ENCODE measurements at places on chromosomes 5 and 9.

DNA sequence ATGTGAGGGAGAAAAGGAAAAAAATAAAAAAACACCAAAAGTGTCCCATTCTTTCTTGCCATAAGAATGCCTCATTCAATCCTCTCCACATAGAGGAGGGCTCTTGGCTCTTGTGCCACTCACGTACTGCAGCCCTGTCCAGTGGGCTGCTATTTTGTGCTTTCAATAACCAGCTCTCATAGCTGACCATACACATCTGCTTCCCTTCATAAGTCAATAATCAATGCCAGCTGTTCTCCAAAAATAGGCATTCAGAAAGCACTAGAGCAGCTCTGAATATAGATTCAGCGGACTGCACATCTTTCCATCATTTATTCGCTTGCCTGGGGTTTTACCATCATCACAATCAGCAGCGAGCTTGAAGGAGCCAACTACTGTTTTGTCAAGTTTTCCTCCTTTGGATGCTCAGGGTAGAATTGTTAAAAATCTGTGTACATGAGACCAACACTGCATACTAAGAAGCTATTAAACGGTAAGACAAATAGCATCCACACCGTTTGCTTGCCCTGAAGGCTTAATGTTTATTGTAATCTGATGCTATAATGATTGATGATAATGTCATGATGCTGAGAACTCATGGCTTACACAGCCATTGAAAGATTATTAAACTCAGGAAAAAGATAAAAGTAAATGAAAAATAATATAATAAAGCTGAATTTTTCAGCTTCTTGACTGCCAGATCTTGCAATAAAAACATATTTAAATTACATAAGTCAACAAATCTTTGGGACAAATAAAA, 80.0 kb downstream of the OXCT1 start:
- DNase-seq = no peak

- no peak for DNase-seq
Measured at GRCh38 chr9:90842996-90843395, 41.4 kb downstream of the SYK start.

GRCh38 chr5:59727186-59727585, 166.3 kb downstream of the PDE4D start:
- no peak for DNase-seq

DNA sequence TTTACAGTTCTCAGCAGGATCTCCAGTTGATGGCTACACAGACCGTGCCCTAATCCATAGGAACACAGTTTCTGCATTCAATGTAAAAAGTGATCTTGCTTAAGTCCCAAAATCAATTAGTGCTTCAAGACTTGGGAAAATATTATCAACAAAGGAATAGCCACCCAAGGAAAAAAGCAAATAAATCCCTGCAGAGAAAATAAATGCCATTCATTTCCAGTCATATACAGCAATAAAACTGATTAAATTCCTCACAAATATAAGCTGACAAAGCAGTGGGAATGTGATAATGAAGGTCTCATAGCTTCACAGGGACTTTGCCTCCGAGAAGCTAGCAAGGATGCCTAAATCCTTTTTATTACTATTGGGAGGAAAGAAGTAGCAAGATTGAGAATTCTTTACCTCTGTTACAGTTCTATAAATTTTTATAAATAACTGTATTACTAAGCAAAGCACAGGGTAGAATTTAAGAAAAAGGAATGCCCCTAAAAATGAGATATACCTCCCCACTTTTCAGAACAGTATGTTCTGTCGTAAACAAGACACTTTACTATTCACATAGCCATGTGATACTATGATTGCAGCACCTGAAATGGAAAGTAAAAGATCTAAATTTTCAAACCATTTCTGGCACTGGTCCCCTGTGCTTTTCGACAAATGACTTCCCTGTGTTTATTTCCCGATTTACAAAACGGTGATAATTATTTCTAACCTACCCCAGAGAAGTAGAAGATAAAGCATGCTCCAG, 59.8 kb downstream of the ARSB start:
- DNase-seq = peak; percentile 18

- no peak for DNase-seq
Measured at GRCh38 chr9:4424891-4425290, 65.4 kb upstream of the SLC1A1 start.

- DNase-seq = no peak
Measured at GRCh38 chr5:97476852-97477534, 293.9 kb upstream of the RIOK2 start.

DNA sequence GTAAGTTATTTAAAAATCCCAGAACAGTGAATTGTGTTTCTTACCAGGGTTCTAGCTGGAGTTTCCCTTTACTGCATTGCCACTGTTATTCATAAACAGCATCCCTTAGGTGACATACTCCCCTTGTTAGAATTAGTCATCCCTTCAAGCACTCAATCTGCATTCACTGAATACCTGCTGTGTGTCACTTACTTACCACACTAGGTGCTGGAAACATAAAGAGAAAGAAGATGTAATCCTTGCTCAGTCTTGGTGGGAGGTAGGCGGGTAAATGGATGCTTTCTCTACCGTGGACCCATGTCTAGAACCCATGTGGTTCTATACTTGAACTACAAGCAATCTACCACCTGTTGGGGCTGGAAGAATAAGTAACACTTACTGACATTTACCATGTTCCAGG, 371.6 kb downstream of the KDM4C start:
- no peak for DNase-seq

DNA sequence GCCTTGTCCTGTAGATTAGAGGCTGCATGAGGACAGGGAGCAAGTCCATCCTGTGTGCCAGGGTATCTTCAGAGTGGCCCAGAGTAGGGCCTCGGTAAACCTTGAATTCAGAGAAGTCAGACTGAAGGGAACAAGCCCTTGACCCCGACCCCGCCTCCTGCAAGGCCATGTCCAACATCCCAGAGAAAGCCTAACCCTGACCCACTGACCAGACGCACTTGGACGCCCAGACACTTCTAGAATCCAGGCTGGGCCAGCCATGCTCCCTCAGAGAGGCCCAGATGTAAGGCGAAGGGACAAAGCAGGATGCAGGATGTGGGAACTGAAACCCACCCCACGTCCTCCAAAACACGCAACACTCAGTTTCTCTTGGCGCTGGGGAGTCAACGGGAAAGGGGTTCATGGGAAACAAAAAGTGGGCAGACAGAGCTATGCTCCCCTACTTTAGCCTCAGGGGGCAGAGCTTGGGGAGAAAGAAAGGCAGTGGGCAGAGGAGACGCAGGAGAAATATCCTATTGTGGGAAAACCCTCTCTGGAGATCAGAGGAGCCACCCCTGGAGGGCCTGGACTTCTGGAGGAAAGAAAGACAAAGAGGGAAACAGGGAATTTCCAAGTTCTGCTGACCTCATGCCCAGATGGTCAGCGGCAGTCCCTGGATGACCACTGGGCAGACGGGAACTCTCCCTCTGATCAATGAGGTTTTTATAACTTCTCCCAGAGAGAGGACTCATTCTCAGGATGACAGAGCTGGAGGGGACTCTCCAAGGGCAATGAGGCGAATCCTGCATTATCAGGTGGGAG, 13.0 kb downstream of the TNIP1 start:
- no peak for DNase-seq

- no peak for DNase-seq
Measured at GRCh38 chr5:66658516-66658915, 62.3 kb downstream of the MAST4 start.

DNA sequence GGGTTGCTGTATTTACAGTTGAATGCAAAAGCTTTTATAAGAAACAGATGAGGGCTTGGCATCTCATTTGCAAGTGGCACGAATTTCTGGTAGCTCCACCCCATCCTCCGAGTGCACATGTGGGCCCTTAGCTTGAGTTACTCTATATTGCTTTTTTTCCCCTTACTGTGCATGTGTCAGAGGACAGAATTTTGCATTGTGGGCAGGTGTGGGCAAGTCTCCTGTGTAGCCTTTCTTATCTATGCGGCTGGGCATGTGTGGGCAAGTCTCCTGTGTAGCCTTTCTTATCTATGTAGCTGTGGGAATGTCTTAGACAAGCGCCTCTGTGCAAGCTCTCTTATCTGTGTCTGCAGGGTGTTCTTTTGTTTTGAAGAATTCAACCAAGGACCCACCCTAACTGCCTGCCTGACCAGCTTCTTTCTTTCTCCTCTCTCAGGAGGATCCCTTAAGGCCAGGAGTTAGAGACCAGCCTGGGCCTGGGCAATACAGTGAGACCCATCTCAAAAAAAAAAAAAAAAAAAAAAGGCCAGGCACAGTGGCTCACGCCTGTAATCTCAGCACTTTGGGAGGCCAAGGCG, 34.1 kb upstream of the SIL1 start:
- no peak for DNase-seq

- no peak for DNase-seq
Measured at GRCh38 chr5:10674582-10674981, 86.5 kb downstream of the DAP start.

DNA sequence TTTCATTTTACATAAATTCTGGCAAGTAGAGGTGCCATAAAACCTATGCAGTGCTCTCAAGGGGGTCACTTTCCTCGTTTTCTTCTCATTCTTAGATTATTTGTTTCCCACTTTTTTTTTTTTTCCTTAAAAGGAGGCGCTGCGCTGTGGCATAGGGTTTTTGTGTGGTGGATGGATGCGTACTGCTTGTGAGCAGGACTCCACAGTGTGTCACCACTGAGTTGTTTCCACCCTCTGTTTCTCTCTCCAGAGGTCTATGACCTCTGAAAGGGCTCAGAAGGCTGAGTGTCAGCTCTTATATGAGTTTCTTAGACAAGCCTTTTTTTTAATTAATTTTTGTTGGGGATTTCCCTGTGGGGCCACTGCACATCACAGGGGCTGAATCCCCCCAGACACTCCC, 13.6 kb upstream of the CLTB start:
- DNase-seq = no peak

GRCh38 chr9:89418474-89418845, 79.5 kb downstream of the SEMA4D start:
- no peak for DNase-seq

GRCh38 chr9:122120316-122121071, 27.4 kb upstream of the TTLL11 start:
- DNase-seq = no peak

GRCh38 chr5:142491270-142491669, 166.4 kb upstream of the SPRY4 start:
- DNase-seq = no peak

DNA sequence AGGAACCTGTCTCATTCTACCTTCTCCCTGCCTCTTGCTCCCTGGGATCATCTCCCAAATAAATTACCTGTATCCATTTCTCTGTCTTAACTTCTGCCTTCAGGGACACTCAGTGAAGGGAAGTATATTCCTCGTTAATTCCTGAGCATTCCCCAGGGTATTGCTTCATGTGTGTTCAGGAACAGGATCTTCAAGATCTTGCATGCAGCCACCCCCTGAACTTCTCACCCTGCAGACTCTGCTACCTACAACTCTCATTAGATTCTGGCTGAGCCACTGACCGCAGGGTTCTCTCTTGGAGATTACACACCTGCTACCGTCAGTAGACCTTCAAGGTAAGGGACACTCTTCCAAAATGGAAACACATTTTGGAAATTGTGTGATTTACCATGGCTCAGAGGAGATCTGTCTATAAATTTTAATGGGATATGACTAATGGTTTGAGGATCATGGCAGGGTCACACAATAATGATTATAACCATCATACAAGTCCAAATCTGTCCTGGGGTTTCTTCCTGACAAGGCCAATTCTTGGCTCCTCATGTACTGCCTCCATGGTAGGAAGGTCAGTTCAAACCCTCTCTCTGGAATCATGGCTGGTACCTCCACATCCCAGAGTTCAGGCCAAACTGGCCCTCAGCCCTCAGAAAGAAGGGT, 38.9 kb upstream of the UGCG start:
- DNase-seq = peak; percentile 62

- DNase-seq = peak; percentile 77
Measured at GRCh38 chr5:137629646-137630045, 106.2 kb downstream of the KLHL3 start.

DNA sequence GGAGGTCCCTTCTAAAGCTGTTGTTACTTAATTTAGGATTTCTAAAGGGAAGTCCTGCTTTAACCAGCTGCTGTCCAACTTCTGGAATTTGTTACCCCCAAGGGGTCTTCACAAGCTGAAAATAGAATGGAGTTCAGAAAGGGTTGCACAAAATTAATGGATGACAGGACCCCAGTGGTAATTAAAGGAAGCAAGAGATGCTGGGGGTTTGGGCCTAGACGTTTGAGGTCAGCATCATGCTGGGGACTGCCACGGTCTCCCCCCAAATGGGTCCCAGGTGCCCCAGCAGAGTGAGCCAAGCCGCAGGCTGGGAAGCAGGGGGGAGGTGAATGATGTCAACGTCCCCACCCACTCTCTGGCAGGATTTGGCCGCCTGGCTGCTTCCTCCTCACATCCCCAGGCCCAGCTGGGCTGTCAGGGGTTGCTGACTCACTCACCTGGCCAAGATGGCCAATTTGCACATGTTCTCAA, 97.5 kb upstream of the ARAP3 start:
- peak; percentile 5 for DNase-seq

DNA sequence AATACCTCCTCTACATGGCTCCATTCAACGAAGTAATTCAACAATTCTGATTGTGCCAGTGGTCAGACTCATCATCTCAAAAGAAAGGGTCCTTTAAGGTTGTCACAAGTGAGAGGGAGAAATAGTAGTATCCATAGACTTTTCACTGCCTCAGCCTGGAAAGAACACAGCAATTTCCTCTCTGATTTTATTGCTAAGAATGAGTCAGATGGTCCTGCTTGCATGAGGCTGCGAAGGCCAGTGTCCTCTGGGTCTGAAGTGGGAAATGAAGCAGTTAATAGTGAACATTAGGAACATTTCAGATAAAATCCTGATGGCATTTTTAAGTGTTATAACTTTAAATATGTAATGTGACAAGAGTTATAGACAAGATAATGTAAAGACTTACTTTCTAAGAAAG, 979.0 kb downstream of the EFNA5 start:
- peak; percentile 10 for DNase-seq

DNA sequence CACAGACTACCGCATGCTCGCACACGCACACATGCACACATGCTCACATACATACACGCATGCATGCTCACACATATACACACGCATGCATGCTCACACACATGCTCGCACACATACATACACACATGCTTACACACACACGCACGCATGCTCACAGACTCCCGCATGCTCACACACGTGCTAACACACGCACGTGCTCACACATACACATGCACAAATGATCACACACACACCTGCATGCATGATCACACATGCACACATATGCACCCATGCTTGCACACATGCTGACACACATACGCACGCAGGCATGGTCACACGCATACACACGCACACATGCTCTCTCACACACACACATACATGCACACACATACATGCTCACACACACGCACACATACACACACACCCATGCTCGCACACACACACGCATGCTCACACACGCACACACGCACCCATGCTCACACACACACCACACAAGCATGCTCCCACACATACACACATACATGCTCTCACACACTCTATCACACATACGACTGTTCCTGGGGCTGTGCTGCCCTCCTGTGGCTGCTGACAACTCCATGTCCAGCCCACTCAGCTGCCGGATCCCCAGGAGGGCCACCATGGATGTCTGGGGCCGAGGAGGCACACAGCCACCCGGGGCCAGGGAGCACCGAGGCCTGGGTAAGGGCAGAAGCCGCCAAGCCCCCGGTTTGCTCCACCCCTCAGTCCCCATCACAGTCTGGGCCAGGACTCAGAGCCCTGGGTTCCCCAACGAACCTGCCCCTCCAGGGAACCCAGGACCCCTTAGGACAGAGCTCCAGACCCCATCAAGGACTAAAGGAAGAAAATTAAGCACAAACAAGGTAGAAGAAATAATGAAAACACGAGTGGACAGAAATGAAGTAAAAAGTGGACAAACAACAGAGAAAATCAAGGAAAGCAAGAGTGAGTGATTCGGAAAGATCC, 31.4 kb upstream of the EGFL7 start:
- DNase-seq = peak; percentile 87

- DNase-seq = no peak
Measured at GRCh38 chr9:4886698-4887097, 94.0 kb downstream of the RCL1 start.
